Smooth muscle cell of the coronary artery (primary cell): ENCODE measurements at places on chromosomes 5 and 9. TPM values are rescaled to one million over a fixed set of nuclear protein-coding genes. Genes with fewer than 3 reads are reported as not detected.

Gene GLRA1
- total RNA-seq = not detected in 2 replicates

Gene ANKRD20A1
- 1.1 TPM in 1 of 2 replicates, not detected in the other for total RNA-seq

Gene PAPPA
- total RNA-seq = 62.5 and 168 TPM in 2 replicates

Gene SMIM3
- total RNA-seq = 23.6 and 41.4 TPM in 2 replicates

Gene KIF20A
- 1.5 and 17.1 TPM in 2 replicates for total RNA-seq

Gene PCDHA6
- 0.53 and 2.9 TPM in 2 replicates for total RNA-seq

Gene SHC3
- total RNA-seq = 10.9 and 36.8 TPM in 2 replicates

Gene FLT4
- total RNA-seq = 2.3 TPM in 1 of 2 replicates, not detected in the other

Gene DPP7
- total RNA-seq = 93.0 and 99.2 TPM in 2 replicates

Gene TMEM252
- not detected in 2 replicates for total RNA-seq

Gene SHISAL2B
- not detected in 2 replicates for total RNA-seq

Gene TCF7
- total RNA-seq = 0.45 and 0.94 TPM in 2 replicates

Gene KCTD16
- total RNA-seq = 0.70 and 3.4 TPM in 2 replicates

Gene FBN2
- 0.38 and 47.5 TPM in 2 replicates for total RNA-seq

Gene CNTNAP3
- total RNA-seq = 0.12 and 5.6 TPM in 2 replicates

Gene SPINK13
- total RNA-seq = not detected in 2 replicates

Gene ANKRD18A
- total RNA-seq = under 0.01 TPM in 1 of 2 replicates, not detected in the other

Gene ZNF454
- total RNA-seq = 1.4 and 2.8 TPM in 2 replicates

Gene SLC2A6
- 1.9 and 17.8 TPM in 2 replicates for total RNA-seq

Gene DOLPP1
- 5.1 and 9.2 TPM in 2 replicates for total RNA-seq

Gene PRR16
- 3.7 and 8.9 TPM in 2 replicates for total RNA-seq

Gene ST8SIA4
- total RNA-seq = 0.15 and 0.23 TPM in 2 replicates

Gene STPG3
- total RNA-seq = not detected in 2 replicates

Gene UBTD2
- 12.9 and 22.4 TPM in 2 replicates for total RNA-seq

Gene PCDHGA7
- total RNA-seq = 2.3 and 2.8 TPM in 2 replicates

Gene OMD
- 0.23 and 1.9 TPM in 2 replicates for total RNA-seq

Gene FOXD4L5
- total RNA-seq = 0.08 TPM in 1 of 2 replicates, not detected in the other

Gene STING1
- 28.4 and 47.8 TPM in 2 replicates for total RNA-seq

Gene SIGMAR1
- total RNA-seq = 40.1 and 41.3 TPM in 2 replicates

Gene TEX10
- total RNA-seq = 15.0 and 21.9 TPM in 2 replicates

Gene FAM153A
- not detected in 2 replicates for total RNA-seq

Gene IL9
- not detected in 2 replicates for total RNA-seq

Gene ANKRD34B
- not detected in 2 replicates for total RNA-seq

Gene PNPLA7
- 0.60 and 4.1 TPM in 2 replicates for total RNA-seq

Gene SLC44A1
- 40.9 and 76.6 TPM in 2 replicates for total RNA-seq

Gene GRXCR2
- not detected in 2 replicates for total RNA-seq

Gene PTPN3
- total RNA-seq = 0.47 and 2.7 TPM in 2 replicates

Gene TLE4
- total RNA-seq = 4.3 and 18.6 TPM in 2 replicates

Gene KCNV2
- total RNA-seq = not detected in 2 replicates

Gene PCDHA13
- total RNA-seq = 0.08 and 0.59 TPM in 2 replicates

Gene CAMK4
- total RNA-seq = 0.70 and 1.7 TPM in 2 replicates

Gene MYMK
- total RNA-seq = not detected in 2 replicates

Gene MUSK
- under 0.01 TPM in 1 of 2 replicates, not detected in the other for total RNA-seq

Gene IFNA21
- total RNA-seq = not detected in 2 replicates

Gene PCDHB16
- 0.23 and 0.70 TPM in 2 replicates for total RNA-seq

Gene DAB2
- total RNA-seq = 39.8 and 175 TPM in 2 replicates

Gene DAB2IP
- 7.7 and 34.0 TPM in 2 replicates for total RNA-seq

Gene PCDHA4
- 0.23 and 0.82 TPM in 2 replicates for total RNA-seq

Gene PDZD2
- total RNA-seq = 0.23 TPM in 1 of 2 replicates, not detected in the other

Gene PPP3R2
- not detected in 2 replicates for total RNA-seq
